ENCODE measurements at places on chromosomes 4 and X.

GRCh38 chrX:69146739-69147138 lies 18.5 kb downstream of the PJA1 start:
- no peak for DNase-seq

DNA sequence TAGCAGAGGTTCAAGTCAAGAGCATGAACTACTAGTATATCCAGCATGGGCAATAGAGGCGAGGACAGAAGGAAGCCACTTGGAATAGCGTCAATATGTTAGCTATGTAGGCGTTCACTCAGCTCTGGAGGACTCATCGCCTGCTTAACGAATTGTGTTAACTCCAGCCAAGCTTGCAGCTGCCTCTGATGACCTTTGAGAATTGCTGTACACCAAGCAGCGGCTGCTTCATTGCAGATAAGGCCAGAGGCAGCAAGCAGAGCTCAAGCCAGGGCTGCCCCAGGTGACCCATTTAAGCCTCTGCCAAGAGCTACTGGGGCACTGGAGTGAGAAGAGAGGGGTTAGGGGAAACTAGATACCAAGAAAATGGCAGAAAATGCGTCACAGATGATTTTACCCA lies 160.2 kb upstream of the IGFBP7 start:
- DNase-seq, result no peak

GRCh38 chr4:172945611-172946010 lies 223.0 kb upstream of the GALNT7 start:
- DNase-seq, result no peak

GRCh38 chrX:66015152-66015831 lies 24.6 kb downstream of the VSIG4 start:
- DNase-seq, result no peak

DNA sequence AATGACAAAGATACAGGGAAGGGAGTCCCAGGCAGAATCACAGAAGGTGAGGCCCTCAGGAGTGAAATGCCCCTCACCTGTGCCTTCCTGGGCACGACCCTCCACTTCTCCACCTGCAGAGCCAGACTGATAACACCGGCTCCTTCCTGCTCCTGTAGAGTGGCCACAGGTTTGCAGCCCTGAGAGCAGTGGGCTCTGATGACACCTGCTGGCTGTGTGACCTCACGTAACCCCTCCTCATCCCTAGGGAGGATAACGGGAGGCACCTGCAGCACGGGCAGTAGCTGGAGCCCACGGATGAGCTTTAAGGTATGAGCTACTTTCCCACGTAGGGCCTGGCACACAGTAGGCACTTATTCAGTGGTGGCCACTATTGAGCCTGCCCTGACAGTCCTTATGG lies 25.5 kb upstream of the MAN2B2 start:
- DNase-seq, result no peak

- DNase-seq, result no peak
These were observed 262.1 kb upstream of the CXXC4 start for GRCh38 chr4:104756837-104757236.

DNA sequence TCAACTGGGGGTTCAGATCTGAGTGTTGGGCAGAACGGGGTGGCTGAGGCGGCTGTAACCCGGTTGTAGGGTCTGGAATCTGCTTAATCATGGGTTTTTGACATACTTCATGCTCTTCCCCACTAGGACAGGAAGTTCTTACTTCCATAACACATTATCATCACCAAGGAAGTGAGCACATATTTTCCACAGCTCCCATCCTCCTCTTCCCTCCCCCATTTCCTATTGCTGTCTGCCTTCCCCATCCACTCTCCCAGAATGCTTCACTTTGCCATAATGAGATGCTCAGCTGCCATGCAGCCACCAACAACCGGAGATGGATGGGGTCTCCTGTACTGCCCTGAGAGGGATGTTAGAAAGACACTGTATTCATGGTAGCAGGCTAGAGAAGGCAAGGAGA lies 6.4 kb upstream of the DCUN1D4 start:
- DNase-seq, result no peak

GRCh38 chr4:102678695-102679335 lies 82.0 kb downstream of the MANBA start:
- no peak for DNase-seq

GRCh38 chr4:161444626-161445025 lies 719.2 kb downstream of the FSTL5 start:
- DNase-seq, result no peak

GRCh38 chr4:78057135-78057599 lies at the start of gene FRAS1:
Gene FRAS1, plus strand, starts transcription at chr4:78057323. Its CDS starts 687 bp downstream, at chr4:78058010.
- no peak for DNase-seq

DNA sequence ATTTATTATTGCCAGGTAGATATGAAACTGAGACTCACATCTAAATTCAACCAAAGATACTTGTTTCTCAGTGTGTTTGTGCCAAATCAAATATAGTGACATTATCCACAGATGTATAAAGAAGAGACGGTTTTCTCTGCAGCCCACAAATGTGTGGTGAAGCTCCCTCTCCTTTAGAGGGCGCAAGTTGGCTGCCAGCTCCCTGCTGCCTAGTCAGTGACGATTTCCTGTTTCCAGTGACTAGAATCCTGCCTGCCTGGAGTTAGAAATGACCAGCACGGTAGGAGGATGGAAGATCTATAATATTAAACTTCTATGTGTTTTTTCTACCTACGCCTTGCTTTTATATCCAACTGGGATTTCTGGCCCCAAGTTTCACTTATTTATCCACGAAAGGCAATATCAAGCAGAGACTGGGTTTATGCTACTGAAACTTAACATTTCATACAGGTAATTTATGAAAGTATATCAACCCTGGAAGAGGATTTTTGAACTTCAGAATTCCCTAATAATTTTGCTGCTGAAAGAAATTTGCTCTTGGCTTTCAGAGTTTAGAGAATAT lies 1793.7 kb upstream of the TENM3 start:
- DNase-seq, result no peak

- DNase-seq, result no peak
These were observed 833.2 kb downstream of the CCSER1 start for GRCh38 chr4:90960433-90960832.

GRCh38 chr4:95362906-95363558 lies 185.7 kb downstream of the UNC5C start:
- no peak for DNase-seq

- DNase-seq, result no peak
These were observed 508.9 kb upstream of the FTHL17 start for GRCh38 chrX:31580726-31581125.

DNA sequence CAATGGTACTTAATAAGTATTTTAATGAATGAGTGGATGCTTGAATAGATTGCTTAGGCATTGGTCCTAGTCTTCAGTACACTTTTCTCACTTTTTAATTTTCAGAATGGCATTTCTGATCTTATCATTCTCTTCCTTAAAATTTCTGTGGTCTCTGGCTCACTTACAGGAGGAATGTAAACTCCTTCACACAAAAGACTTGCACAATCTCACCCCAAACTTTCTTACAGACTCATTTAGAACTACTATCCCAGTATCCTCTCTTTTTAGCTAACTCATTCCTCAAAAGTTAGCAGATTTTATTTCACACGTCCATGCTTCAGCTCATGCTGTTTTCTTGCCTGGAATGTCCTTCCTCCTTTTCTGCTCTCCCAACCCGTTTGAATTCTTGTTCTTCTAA lies 350.1 kb downstream of the GRXCR1 start:
- no peak for DNase-seq

GRCh38 chr4:26891867-26892266 lies 31.2 kb downstream of the STIM2 start:
- DNase-seq, result no peak

- no peak for DNase-seq
These were observed 16.4 kb downstream of the MMAA start for GRCh38 chr4:145635630-145636029.

DNA sequence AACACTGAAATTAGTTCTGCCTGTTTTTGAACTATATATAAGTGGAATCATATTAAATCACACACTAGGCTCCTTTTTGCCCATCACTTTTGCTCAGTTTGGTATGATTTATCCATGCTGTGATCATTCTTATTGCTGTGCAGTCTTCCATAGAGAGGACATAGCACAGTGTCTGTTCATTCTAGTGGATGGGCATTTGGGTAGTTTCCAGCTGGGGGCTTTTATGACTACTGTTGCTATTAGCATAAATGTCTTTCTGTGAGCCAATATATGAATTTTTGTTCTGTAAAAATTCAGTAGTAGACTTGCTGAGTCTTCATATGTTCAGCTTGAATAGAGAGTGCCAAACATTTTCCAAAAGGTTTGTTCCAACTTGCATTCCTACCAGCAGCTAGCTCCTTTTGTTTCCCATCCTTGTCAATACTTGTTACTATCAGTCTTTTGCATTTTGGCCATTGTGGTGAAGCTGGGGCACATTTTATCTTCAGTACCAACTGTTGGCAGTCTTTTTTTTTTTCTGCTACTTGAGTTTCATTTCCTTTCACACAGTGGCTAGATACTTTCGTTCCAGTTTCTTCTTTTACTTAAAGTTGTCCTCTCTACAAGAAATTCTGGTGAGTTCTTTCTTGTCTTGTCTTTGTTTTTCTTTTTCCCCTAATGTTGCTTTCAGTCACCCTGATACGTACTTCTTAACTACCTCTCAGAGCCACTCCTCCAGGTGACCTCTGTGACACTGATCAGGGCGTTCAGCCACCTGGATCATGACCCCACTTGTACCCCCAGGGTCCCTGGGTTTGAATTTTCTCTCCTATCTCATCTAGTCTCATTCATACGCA lies 87.0 kb downstream of the ANXA3 start:
- no peak for DNase-seq

DNA sequence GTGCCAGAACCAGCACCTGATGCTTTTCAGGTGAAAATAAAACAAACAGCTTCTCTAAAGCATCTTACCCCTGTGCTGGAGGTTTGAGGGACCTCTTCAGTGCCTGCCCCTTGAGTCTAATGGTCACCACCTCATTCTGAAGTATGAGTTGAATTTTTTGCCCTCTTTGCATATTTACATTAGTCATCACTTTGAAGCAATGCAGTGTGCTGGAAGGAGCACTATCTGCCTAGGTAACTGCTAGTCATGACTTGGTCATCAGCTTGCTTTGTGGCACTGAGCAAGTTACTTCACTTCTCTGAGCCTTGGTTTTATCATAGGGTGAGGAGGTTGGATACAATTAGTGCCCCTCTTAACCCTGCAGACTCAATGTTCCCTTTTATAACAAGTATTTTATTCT lies 44.9 kb downstream of the SPATA18 start:
- no peak for DNase-seq

GRCh38 chrX:18353931-18354368 lies 538 bp downstream of the SCML2 start:
- DNase-seq, result no peak

Measured in stimulated activated CD8-positive, alpha-beta memory T cell treated with anti-CD3 and anti-CD28 coated beads, Interleukin-7, amount 100 ng/mL, for 24 hours (primary cell).